ENCODE measurements at places on chromosomes 3 and 15.
A peak's percentile ranks its signal among the peaks of the same experiment; 100 is the strongest.

DNA sequence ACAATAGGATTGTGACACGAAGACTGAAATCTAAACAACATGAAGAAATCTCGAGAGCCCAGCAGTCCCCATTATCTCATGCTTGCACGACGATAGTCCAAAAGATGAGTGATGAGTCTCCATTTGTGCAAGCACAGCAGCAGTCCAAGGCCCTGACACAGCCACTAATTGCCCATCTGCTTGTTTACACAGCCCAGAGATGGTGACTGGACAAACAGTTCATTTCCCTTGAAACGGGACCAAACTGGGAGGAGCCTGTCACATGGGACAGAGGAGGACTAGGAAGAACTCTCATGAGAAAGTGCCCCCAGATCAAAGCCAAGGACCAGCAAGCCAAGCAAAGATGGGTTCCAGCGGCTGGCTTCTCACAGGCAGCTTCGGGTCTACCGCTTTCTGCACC, 121.0 kb downstream of the GREM1 start:
- DNase-seq: peak; percentile 91

DNA sequence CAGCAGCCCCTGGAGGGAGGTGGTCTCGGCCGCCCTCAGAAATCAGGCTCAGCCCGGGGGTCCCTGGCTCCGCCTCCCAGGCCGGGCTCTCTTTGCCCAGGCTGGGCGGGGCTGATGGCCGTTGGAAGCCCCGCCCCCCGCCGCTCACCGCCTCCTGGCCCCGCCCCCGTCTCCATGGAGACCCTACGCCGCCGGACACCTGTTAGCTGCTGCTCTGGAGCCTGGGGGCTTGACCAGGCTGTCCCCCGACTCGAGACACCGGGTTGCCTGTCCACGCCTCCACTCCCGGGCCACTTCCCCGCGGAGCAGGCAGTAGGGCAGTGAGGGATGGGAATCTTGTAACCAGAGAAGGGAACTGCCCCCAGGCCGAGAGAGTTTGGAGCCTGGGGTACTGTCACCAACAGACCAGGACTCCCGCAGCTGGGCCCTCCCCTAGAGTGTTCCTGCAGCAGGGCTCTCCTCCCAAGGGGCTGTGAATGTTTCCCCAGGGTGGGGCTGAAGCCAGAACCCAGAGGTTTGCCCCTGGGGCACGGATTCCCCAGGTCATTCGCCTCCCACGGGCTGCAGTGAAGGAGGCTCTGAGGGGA, 27.8 kb upstream of the RPL32 start:
- peak; percentile 32 for DNase-seq

DNA sequence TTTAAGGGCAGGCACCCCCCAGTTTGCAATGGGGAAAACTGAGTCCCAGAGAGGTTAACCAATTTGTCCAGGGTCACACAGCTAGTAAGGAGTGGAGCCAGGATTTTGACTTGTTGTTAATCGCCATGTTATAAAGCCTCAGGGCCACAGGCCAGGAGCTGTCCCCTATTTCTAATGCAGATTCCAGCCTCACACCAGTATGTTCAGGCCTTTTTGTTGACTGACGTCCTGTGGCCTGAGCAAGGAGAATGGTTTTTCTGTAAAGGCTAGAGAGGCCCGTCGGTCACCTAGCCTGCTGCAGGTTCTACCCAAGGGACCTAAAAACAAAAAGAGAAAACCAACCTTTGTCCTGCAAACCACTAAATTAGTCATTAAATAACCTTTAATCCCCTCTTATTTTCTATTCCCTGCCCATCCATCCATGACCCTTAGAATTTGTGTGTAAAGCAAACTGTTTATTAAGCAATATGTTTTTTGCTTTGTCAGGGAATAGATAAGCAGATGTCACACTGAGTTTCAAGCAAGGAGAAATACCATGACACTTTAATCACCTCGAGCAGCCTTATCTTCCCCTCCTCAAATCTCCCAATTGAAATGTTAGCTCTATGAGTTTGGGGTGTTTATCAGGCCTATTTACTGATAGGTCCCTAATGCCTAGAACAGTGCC, 14.1 kb downstream of the ACOX2 start:
- DNase-seq: no peak

DNA sequence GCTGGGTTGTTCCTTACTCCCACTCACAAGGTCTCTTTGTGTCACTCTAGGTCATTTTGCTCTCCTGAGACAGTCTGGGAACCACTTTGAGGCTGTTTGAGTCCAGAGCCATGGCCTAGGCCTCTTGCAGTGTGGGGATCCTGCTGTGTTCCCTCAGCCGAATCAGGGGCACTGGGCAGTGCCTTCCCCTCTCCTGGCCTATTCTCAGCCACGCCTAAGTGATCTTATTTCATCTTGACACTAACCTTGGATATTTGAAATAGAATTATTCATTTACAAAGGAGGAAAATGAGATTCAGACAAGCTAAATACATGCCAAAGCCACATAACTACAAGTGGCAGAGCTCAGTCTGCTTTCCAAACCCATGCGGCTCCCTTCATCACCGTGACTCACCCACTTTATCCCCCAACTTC, 557.2 kb upstream of the TBL1XR1 start:
- DNase-seq: no peak

DNA sequence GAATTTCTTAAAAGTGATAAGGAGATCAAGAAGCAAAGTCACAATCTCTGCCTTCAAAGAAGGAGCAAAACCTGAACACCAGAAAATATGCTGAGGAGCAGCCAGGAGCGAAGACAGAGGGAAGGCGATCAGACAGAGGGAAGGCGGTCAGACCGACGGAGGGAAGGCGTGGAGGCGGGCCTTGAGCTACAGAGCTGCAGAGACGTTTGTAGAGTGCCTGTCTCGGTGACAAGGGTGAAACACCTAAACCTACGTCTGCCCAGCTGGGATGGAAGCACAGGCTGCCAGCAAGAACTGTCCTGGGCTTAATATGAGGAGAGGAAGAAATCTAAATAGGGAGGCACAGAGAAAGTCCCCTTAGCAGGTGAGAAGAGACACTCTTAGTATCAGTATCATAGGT, 476.0 kb downstream of the OCA2 start:
- no peak for DNase-seq

DNA sequence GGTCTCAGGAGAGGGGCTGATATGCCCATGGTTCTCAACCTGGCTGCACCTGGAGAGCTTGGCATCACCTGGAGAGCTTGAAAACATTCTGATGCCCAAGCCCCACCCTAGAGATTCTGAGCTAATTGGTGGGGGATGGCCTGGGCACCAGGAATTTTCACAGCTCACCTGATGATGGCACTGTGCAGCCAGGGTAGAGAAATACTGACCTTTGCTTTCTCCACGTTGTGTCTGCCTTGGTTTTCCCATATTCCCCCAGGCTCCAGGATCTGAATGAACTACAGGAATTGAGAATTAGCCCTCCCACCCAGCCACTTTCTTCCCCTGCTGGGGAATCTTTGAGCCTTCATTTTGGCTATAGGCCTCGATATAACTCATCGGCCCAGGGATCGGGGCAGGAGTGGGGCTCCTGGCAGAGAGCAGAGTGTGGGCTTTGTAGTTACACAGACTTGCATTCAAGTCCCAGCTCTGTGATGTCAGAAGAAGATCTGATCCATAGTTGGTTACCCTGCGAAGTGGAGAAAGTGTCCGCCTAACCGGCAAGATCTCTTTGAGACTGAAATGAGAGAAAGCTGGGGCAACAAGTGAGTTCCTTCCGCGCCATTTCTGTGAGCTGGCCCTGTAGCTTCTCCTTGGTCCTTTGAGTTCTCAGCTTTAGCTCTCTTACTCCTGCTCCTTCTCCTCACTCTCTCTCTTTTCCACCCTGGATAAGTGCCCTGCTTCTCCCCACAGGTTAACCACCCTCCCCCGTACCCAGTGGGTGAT, 33.1 kb upstream of the UBE2Q2 start:
- peak; percentile 72 for DNase-seq

DNA sequence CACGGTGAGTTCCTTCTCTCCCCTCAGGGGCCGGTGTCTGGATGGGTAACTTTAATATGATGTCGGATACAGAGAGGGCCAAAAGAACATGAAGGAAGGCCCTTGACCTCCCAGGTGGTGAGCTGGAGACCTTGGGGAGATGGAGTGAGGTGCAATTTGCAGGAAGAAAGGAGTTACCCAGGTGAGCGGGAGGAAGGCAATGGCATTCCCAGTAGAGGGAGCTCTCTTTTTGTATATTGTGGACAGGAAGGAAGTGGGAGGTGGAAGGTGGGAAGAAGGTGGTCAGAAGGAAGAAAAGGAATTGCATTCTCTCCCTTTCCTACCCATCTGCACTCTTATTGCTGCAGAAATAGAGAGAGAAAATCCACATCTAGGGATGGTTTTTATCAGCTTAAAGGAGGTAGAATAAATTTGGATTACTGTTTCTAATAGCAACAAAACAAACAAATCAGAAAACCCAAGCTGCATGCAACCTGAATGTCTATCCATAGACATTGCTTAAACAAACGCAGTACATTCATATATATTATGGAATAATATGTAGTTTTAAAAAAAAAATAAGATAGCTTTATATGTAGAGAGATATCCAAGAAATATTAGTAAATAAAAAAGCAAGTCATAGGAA, 169.0 kb upstream of the TSC22D2 start:
- DNase-seq: no peak

GRCh38 chr15:25825207-25825606, 37.9 kb downstream of the ATP10A start:
- DNase-seq: no peak

- no peak for DNase-seq
These were observed 535.8 kb downstream of the TBL1XR1 start for GRCh38 chr3:176661432-176661964.

DNA sequence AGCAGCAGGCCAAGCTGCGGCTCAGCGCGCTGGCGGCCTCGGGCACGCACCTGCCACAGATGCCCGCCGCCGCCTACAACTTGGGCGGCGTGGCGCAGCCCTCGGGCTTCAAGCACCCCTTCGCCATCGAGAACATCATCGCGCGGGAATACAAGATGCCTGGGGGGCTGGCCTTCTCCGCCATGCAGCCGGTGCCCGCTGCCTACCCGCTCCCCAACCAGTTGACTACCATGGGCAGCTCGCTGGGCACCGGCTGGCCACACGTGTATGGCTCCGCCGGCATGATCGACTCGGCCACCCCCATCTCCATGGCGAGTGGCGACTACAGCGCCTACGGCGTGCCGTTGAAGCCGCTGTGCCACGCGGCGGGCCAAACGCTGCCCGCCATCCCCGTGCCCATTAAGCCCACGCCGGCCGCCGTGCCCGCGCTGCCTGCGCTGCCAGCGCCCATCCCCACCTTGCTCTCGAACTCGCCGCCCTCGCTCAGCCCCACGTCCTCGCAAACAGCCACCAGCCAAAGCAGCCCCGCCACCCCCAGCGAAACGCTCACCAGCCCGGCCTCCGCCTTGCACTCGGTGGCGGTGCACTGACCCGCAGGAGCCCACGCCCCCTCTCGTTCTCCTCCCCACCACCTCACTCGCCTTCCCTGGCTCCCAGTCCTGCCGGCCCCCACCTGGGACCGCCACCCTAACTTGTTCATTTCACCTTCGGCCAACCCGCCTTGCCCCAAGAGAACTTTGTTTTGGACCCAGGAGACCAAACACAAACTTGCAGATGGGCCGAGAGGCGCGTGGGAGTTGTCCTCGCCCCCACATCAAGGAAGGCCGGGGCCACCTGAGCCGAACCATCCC, 1.5 kb downstream of the FOXB1 start:
- DNase-seq: no peak

GRCh38 chr3:127329631-127330285, 41.9 kb upstream of the PRR20G start:
- DNase-seq: no peak

GRCh38 chr3:14773691-14774128, 45.1 kb upstream of the FGD5 start:
- no peak for DNase-seq

- DNase-seq: no peak
These were observed 101.8 kb upstream of the LIPC start for GRCh38 chr15:58329781-58330671.

- no peak for DNase-seq
These were observed 20.8 kb upstream of the ARHGEF3 start for GRCh38 chr3:56822501-56822900.

- DNase-seq: no peak
These were observed 13.1 kb upstream of the SLC26A6 start for GRCh38 chr3:48648188-48648850.

- no peak for DNase-seq
These were observed 106.6 kb downstream of the TOP2B start for GRCh38 chr3:25558121-25558520.

DNA sequence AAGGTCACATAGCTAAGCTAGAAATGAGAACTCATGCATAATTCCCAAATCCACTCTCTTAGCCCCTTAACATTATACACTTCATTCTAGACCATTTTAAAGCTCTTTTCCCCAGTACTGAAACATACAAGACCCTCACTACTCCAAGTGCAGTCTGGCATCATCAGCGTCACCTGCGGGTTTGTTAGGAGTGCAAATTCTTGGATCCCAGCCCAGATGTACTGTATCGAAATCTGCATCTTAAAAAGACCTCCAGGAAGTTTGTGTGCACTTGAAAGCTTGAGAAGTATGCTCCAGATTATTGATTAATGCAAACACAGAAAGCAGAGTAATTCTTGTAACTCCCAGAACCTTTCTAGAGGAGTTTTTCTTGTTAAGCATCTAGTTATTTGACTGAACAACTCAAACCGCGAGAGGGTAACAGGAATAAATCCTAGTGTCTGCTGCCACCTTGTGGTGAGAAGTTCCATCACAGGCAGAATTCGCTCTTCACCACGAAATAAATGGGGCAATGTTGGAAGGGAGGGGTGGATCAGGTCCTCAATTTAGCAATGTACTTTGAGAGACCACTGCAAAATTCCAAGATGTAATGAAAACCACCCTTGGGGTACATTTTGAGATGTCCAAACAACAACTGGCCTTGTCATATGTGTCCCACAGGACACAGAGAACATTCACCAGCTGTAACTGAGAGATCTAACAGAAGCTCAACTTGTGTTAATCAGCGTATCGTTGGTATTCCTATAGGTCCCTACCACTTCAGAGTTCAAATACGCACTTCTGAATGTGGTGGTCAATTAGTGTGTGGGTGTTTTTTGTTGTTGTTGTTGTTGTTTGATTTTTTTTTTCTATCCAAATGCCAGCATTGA, 583 bp upstream of the C3orf49 start:
- peak; percentile 63 for DNase-seq

DNA sequence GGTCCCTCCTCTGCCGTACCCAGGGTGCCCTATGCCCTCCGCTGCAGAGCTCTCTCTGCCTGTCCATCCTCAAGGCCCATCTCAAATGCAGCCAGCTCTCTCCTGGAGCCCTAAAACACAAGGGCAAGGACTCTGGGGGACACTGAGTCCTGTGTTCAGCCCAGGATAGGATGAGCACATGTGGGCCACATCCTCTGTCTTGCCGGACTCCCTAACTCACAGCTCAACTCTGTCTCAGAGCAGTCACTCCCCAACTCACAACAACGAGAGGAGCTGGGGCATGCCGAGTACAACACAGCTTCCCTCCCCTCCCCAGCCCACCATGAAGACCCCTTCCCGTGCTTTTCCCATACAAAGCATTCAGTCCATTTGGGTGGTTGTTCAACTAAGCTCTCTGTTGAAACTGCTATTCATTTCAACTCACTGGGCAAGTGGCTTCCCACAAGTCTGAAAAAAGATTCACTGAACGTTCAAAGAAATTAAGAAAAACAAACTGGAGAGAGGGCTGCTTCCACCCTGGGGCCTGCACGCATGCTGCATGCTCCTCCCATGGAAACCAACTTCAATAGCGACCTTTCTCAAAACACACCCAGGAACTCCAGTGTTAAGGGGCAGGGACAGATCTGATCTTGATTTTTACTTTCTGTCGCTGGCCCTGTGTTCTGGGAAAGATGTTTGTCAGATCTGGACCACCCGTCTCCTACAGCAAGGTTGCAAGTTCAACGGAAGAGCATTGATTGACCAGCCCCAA, 124.3 kb upstream of the IGF1R start:
- DNase-seq: no peak

All from lung microvascular endothelial cell (primary cell).